PC-9 (cell line): ENCODE measurements at places on chromosomes 1 and 21. TPM values are rescaled to one million over a fixed set of nuclear protein-coding genes. Genes with fewer than 3 reads are reported as not detected.

GRCh38 chr1:2816786-2817185 lies 15.3 kb upstream of the TTC34 start:
- no peak overlapping the region for H3K27ac ChIP-seq
- DNase-seq: no peak
- H3K4me3 ChIP-seq: no peak overlapping the region

DNA sequence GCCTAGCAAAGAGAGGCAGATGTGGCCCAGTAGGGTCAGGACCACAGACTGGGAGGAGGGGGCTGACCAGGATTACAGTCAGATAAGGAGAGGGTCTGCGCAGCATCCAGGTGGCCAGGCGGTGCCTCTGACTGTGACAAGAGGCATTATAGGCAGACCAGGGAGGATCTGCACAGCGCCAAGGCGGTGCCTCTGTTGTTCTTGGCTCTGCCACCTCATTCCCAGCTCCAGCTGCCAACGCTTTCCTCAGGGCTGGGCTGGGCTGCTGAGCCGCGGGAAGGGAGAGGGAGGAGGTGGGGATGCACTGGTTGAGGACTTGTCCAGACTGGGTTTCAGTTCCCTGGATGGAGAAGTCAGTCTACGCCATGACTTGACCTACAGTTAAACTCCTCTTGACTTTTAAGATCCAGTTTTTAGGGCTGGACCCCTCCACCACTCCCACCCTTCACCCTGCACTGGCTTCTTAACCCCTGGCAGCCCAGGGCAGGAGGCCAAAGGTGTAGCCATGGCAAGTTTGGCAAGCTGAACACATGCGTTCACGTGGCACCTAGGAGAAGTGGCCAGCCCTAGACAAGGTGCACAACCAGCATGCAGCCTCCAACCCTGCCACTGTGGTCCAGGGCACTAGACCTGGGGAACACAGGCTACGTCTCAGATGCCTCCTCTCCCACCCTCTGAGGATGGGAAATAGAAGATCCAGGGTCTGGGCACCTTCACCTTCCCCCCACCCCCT lies 4.5 kb upstream of the CRABP2 start:
- DNase-seq: peak; percentile 84
- no peak overlapping the region for H3K4me3 ChIP-seq
- H3K27ac ChIP-seq: no peak overlapping the region
- H3K36me3 ChIP-seq: no peaks in the 10 kb centered on the region

GRCh38 chr1:105386489-105386888 lies 1636.8 kb downstream of the AMY1C start:
- H3K4me3 ChIP-seq: no peak overlapping the region
- H3K27ac ChIP-seq: no peak overlapping the region
- H3K27me3 ChIP-seq: no peaks in the 10 kb centered on the region

- peaks cover 59% of the 10 kb centered on the region for H3K36me3 ChIP-seq
- H3K4me3 ChIP-seq: peak overlapping the region; percentile 33; the same call in 1 of the 2 replicates
- no peaks in the 10 kb centered on the region for H3K27me3 ChIP-seq
- DNase-seq: peak; percentile 87
Observed at GRCh38 chr1:10415211-10415930, 14.9 kb upstream of the CENPS start.

DNA sequence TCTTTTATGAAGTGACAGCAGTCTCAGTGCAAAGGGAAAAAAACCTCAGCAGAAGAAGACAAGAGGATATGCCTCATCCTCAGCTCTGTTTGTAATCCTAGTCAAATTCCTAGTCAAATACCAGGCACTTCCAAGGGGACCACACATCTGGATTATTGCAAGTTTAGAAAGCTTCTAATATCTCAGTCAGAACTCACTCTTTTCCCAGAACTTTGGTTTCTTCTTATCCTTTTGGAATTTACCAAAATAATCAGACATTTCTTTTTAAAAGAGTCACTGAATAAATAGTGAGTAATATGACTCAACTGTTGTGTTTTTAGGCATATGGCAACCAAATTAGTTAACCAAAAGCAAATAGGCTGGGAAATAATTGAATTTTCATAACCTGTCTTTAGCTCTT lies 47.8 kb downstream of the PRRX1 start:
- no peaks in the 10 kb centered on the region for H3K27me3 ChIP-seq
- DNase-seq: no peak
- no peak overlapping the region for H3K4me3 ChIP-seq
- H3K27ac ChIP-seq: no peak overlapping the region
- peaks cover 13% of the 10 kb centered on the region; the same call in 1 of the 2 replicates for H3K4me1 ChIP-seq
- no peaks in the 10 kb centered on the region for H3K36me3 ChIP-seq

GRCh38 chr1:46481961-46482360 lies 7.7 kb upstream of the DMBX1 start:
- no peak overlapping the region for H3K27ac ChIP-seq
- no peaks in the 10 kb centered on the region for H3K27me3 ChIP-seq
- H3K4me1 ChIP-seq: peaks cover 9% of the 10 kb centered on the region; the same call in 1 of the 2 replicates
- no peak overlapping the region for H3K4me3 ChIP-seq

GRCh38 chr1:228471762-228472398 lies 15.3 kb upstream of the RNF187 start:
- no peaks in the 10 kb centered on the region for H3K36me3 ChIP-seq
- H3K27ac ChIP-seq: no peak overlapping the region
- peak; percentile 46 for DNase-seq
- H3K4me1 ChIP-seq: no peaks in the 10 kb centered on the region

DNA sequence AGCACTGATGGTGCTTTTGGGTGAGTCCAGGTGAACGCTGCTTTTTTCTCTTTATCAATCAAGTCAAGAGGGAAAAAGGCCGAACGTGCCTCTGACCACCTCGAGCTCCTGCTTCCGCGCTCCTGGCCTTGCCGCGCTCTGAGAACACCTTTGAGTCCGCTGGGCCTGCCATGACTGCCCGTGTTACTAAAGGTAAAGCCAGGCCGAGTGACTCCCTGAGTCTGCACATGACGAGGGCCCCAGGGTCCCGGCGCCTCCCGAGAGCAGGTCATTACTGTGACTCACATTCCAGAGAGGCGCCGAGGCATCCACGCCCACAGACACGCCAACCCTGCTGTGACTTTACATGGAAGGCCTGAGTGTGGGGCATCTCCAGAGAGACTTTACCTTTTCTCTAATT lies 11.1 kb downstream of the POFUT2 start:
- no peaks in the 10 kb centered on the region for H3K36me3 ChIP-seq
- no peak overlapping the region for H3K27ac ChIP-seq
- H3K4me1 ChIP-seq: no peaks in the 10 kb centered on the region
- no peaks in the 10 kb centered on the region for H3K27me3 ChIP-seq
- no peak for DNase-seq

- no peaks in the 10 kb centered on the region for H3K36me3 ChIP-seq
- DNase-seq: no peak
- no peaks in the 10 kb centered on the region for H3K27me3 ChIP-seq
- no peak overlapping the region for H3K4me3 ChIP-seq
Observed at GRCh38 chr1:15444468-15445389, 6.5 kb downstream of the CTRC start.

- peaks cover 8% of the 10 kb centered on the region for H3K4me1 ChIP-seq
- H3K4me3 ChIP-seq: peak overlapping the region; percentile 78
- H3K36me3 ChIP-seq: no peaks in the 10 kb centered on the region
Observed at GRCh38 chr1:6580119-6580592, 362 bp downstream of the ZBTB48 start.

TMPRSS2 gene
- 0.61 and 0.78 TPM in 2 replicates for total RNA-seq

PTCH2 gene
- 0.28 and 0.83 TPM in 2 replicates for total RNA-seq

ADAMTS4 gene
- 0.08 TPM in 1 of 2 replicates, not detected in the other for total RNA-seq

NUP210L gene
- not detected in 2 replicates for total RNA-seq

ERICH3 gene
- total RNA-seq: not detected in 2 replicates

FCRL1 gene
- total RNA-seq: not detected in 2 replicates

PIAS3 gene
- 44.3 and 57.8 TPM in 2 replicates for total RNA-seq

CHAF1B gene
- 12.9 and 14.1 TPM in 2 replicates for total RNA-seq

CGN gene
- total RNA-seq: 30.3 and 31.1 TPM in 2 replicates
